ENCODE measurements at places on chromosomes 4 and X.

DNA sequence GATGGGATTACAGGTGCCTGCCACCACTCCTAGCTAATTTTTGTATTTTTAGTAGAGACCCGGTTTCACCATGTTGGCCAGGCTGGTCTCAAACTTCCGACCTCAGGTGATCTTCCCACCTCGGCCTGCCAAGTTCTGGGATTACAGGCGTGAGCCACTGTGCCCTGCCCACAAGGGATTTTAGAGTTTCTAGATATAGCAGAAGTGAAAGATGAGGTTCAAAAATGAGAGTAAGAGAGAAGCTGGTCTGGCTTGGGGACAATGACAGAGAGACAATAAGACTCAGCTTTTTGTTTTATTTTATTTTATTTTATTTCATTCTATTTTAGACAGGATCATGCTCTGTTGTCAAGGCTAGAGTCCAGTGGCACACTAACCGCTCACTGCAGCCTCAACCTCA lies 30.6 kb downstream of the TRIM61 start:
- DNase-seq: no peak

DNA sequence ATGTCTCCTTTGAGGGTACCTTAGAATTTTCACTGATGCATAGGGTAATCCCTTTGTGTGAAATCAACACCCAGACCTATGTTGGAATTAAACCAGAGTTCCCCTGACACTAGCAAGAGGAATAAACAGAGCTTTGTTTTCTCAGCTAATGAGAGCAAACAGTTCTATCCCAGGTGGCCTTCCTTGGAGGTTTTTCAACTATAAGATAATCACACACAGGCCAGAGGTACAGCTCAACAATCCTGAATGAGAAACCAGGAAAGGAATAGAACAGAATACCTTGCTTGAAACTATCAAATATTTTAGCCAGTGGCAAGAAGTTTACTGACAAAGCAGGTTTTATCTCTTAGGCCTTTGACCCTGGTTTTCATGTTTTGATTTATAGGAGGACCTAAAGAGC lies 100.2 kb downstream of the OTC start:
- no peak for DNase-seq

GRCh38 chr4:70538869-70539268 lies 20.5 kb downstream of the AMTN start:
- DNase-seq: no peak

DNA sequence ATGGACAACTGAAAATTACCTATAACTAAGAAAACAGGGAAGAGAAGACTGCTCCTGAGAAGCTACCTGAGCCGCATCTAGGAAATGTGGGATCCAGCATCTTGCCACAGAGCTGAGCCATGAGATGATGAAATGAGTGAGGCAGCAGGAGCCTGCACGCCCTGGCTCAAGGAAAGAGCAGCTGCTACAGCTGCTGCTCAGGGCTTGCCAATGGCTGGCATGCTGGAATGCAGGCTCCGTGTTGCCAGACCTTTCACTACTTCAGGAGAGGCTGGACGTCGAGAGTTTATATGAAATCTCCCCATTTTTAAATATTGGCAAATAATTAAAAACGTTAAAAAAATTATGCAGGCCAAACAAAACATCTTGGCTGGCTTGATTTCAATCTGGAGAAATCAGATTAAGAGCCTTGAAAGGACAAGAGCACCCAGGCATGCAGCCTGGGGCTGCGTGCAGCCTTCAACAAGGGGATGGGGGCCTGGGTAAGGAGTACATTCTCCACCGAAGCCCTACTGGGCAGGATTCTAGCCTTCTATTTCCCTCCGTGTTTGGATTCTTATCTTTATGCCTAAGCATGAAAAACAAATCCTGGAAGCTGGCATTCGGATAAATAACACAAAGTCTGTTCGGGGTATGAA lies 227.6 kb downstream of the NR3C2 start:
- no peak for DNase-seq

GRCh38 chrX:14509325-14510057 lies 19.8 kb upstream of the GLRA2 start:
- DNase-seq: no peak

DNA sequence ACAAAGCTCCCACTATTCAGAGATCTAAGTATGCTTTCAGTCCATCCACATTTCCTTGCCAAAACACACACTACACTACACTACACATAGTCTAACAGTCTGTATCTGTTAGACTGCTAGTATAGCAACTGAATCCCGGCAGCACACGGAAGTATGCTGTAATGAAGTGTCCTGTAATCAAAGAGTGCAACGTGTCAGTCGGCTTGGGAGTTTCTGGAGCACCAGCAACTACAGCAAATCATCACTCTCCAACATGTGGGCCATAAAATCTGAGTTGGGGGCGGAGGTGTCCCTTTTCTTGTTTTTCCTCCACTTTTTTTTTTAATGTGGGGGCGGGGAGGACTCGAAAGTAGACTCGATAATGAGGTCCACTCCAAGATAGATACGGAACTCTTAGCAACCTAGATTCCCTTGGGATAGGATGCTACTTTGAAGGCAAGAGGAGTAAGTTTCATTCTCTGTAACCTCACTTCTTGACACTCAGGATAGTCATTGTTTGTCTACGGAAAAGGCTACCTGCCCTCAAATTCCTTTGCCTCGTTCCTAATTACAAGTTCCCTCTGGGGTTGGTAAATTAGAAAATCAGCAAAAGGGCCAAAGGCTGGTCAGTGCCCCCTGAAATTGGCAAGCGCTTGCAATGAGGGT lies 722 bp downstream of the SLC10A7 start:
- DNase-seq: no peak

- no peak for DNase-seq
These were observed 28.2 kb upstream of the PPP2R2C start for GRCh38 chr4:6500481-6501140.

DNA sequence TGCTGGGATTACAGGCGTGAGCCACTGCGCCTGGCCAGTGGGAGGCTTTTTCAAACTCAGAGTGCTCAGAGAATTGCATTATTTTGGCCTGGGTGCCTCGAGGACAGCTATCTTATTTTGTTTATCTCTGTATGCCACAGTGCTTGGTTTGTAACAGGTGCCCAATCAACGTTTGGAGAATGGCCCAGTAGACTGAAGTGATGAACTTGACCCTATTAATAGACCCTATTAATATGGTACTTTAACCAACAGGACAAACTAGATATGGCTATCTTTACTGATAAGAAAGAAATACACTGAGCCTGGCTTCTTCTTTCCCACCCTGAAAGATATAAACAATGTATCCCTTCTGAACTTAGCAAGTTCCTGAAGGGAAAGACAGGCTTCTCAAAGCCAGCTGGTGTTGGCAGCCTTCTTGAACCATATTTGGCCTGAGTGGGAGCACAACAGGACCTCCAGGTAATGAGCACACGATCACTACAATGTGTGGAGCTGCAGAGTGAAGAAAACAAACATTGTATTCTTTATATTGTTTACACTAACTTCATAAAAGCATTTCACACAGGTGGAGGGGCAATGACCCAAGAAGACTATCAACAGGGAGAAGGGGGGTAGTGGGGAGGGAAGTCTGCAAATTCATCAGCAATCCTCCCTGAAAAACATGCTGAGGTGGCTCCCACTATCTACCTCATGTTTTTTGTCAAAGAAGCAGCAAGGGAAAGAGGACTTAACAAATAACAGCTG lies 41.7 kb downstream of the PRPS1 start:
- no peak for DNase-seq

GRCh38 chr4:89009761-89010369 lies 47.1 kb downstream of the FAM13A start:
- no peak for DNase-seq

- DNase-seq: no peak
These were observed 550.7 kb upstream of the SLIT2 start for GRCh38 chr4:19700992-19701391.

DNA sequence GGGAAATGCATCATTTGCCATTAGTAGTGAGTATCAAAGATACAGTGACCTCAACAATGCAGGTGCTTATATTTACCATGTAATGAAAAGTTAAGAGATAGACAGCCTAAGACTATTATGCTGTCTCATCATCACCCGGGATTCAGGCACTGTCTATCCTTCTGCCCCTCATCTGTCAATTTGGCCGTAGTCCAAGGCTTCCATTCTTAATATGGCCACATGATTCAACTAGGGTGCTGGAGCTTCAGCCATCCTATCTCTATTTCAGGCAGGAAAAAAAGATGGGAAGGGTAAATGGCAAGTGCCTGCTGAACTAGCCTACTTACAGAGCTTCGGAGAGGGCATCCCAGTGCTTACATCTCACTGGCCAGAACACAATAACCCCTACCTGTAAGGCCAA lies 196.7 kb upstream of the LNX1 start:
- no peak for DNase-seq

GRCh38 chr4:58499182-58499581 lies 1389.0 kb upstream of the IGFBP7 start:
- DNase-seq: no peak

- no peak for DNase-seq
These were observed 180.7 kb downstream of the CRLF2 start for GRCh38 chrX:1031521-1032430.

DNA sequence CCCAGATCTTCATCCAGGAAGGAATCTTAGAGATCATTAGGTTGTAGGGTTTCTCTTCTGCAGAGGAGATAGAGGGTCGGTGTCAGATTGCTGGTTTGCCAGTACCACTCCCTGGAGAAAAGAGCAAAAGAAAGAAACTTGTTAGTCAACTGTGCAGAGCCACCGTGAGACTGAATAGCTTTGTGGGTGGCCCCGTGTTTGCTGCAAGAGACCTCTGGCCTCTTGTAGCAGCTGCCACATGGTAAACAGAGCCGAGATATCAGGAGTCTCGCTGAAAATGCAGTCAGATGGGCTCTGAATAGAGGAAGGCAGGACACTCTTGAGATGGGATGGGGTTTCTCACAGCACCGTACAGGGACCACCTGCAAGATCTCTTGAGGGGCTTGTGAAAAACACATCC lies 149.7 kb downstream of the PTTG2 start:
- DNase-seq: no peak

- no peak for DNase-seq
These were observed 26.8 kb downstream of the KDR start for GRCh38 chr4:55098456-55099204.

DNA sequence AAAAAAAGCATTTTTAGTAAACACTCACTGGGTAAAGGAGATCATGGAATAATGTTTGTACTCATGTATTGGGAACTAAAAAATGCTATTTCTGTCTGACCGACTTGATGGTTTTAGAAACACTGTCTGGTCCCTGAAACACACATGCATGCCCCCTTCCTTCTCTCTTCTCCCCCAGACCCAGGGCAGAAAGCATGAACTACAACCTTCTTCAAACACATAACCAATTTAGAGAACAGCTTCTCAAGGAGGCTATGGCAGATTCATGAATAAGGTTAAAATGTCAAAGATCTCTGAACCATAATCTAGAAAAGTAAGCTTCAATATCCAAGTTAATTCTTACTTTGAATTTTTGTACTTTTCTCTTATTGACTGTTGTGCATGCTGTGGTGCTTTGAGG lies 6.0 kb downstream of the CCNA2 start:
- DNase-seq: no peak

DNA sequence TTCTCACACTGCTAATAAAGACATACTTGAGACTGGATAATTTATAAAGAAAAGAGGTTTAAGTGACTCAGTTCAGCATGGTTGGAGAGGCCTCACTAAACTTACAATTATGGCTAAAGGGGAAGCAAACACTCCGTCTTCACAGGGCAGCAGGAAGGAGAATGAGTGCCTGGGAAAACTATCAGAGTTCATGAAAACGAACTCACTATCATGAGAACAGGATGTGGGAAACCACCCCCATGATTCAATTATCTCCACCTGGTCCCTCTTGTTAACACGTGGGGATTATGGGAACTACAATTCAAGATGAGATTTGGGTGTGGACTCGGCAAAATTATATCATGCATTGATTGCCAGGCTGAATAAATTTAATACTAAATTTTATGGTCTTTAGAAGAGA lies 592.7 kb downstream of the GRXCR1 start:
- no peak for DNase-seq

GRCh38 chr4:118825799-118826198 lies 10.1 kb downstream of the SEC24D start:
- no peak for DNase-seq

DNA sequence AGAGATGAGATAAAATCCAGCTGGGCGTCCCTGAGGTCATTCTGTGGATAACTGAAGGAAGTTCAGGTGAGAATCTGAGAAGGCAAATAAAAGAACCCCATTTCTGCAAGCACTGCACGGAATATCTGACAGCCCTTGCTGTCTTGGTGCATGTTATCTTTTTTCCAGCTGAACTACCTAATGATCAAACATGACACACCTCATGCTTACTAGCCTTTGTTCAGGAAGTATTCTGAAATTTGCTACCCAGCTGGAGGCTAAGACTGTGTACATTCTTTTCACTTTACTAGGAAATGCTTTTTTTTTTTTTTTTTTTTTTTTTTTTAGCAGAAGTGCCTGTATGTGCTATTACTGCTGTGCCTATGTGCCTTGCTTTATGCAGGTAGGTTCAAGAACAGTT lies 718.1 kb downstream of the SMARCA1 start:
- DNase-seq: no peak

DNA sequence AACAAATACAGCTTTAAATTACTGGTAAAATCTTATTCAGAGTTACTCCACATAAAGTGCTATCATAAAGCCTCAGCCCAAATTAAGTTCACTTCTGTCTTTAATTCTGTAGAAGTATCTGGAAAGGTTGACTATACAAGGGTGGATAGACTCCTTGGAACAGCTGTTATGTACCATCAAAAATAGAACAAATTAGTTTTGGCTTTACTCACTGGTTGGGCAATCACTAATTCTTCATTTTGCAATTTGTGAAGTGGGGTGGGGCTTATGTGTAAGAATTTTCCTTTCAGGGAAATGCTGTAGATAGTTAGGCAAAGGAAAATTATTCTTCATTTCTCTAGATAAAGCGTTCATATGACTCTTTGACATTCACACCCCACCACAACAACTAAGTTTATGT lies 7.8 kb downstream of the DIAPH2 start:
- DNase-seq: no peak

GRCh38 chrX:44637282-44637681 lies 94.6 kb upstream of the FUNDC1 start:
- DNase-seq: no peak

- DNase-seq: no peak
These were observed 21.9 kb downstream of the L1CAM start for GRCh38 chrX:153864101-153864500.

DNA sequence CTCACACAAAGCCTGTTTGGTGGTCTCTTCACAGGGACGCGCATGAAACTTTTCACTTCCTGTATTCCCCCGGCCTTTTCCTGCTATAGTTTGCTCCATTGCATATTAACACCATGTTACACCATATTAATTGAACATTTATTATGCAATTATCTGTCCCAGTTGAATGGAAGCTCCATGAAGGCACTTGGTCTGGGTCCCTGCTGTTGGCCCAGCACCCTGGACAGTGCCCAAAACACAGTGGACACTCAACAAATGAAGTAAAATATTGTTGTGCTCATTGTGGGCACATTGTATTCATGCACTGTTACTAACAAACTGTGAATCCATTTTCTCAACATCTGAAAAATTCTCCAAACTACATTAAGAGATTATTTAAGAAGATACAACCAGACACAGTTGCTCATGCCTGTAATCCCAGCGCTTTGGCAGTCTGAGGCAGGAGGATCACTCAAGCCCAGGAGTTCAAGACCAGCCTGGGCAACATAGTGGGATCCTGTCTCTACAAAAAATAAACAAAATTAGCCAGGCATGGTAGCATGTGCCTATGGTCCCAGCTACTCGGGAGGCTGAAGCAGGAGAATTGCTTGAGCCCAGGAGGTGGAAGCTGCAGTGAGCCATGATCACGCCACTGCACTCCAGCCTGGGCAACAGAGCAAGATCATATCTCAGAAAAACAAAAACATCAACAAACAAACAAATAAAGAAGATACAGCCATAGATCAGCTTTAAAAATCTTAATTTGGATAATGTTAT lies 292.7 kb upstream of the TENM3 start:
- DNase-seq: no peak
